H1 (cell line): ENCODE measurements at places on chromosomes 2 and 18. TPM values are rescaled to one million over a fixed set of nuclear protein-coding genes. Genes with fewer than 3 reads are reported as not detected.

- no peak for DNase-seq
- H3K4me1 ChIP-seq: peaks cover 32% of the 10 kb centered on the region
- H3K4me3 ChIP-seq: no peak overlapping the region
- peak overlapping the region; percentile 83; the same call in 1 of the 2 replicates for H3K27ac ChIP-seq
- no peaks in the 10 kb centered on the region for H3K27me3 ChIP-seq
These were observed 200.4 kb upstream of the NRP2 start for GRCh38 chr2:205481861-205482260.

- H3K27ac ChIP-seq: no peak overlapping the region
- no peaks in the 10 kb centered on the region for H3K36me3 ChIP-seq
- peaks cover 12% of the 10 kb centered on the region for H3K4me1 ChIP-seq
- H3K27me3 ChIP-seq: no peaks in the 10 kb centered on the region
These were observed 160.8 kb upstream of the HAAO start for GRCh38 chr2:42953216-42953615.

DNA sequence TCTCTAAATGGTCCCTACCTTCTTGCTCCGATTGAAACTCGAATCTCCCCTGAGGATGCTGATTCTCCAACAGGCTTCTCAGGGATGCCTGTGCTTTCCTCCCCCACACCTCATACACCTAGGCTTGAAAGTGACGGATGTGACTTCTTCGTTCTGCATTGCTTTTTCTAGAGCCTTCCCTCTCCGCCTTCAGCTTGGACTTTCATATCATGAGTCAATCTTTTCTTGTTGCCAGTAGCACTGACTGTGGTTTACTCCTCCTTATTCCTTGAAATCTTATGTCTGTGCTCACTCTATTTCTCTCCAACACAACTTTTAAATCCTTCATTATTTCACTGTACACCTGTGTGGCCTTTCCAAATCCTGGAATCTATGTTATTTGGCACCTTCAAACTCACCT, 451.4 kb downstream of the TMX3 start:
- H3K27ac ChIP-seq: no peak overlapping the region
- no peaks in the 10 kb centered on the region for H3K4me1 ChIP-seq
- no peak overlapping the region for H3K4me3 ChIP-seq
- no peaks in the 10 kb centered on the region for H3K36me3 ChIP-seq

GRCh38 chr2:725468-725867, 48.3 kb upstream of the TMEM18 start:
- H3K27ac ChIP-seq: no peak overlapping the region
- no peak for DNase-seq
- no peaks in the 10 kb centered on the region for H3K36me3 ChIP-seq

The LCT gene
- 0.06 and 0.11 TPM in 2 replicates for total RNA-seq

The GPR75 gene
- total RNA-seq: 3.5 and 4.1 TPM in 2 replicates
